Lung microvascular endothelial cell (primary cell): ENCODE measurements at places on chromosomes 16 and 17. TPM values are rescaled to one million over a fixed set of nuclear protein-coding genes. Genes with fewer than 3 reads are reported as not detected.

Gene TBC1D3C
- 0.22 TPM in 1 of 2 replicates, not detected in the other for total RNA-seq

Gene KRTAP16-1
- not detected in 2 replicates for total RNA-seq

Gene KRT25
- total RNA-seq: not detected in 2 replicates

Gene NPIPA2
- total RNA-seq: 0.22 and 0.40 TPM in 2 replicates

Gene RNF222
- total RNA-seq: under 0.01 TPM in 1 of 2 replicates, not detected in the other

Gene ANKRD13B
- total RNA-seq: 3.1 and 4.8 TPM in 2 replicates

Gene PERCC1
- total RNA-seq: not detected in 2 replicates

Gene NDE1
- 17.5 and 22.0 TPM in 2 replicates for total RNA-seq

Gene MYOCD
- 0.40 TPM in 1 of 2 replicates, not detected in the other for total RNA-seq

Gene NUPR1
- total RNA-seq: 0.44 and 11.9 TPM in 2 replicates

Gene SHISA6
- total RNA-seq: not detected in 2 replicates

Gene MOSMO
- 8.3 and 10.9 TPM in 2 replicates for total RNA-seq

Gene KRT12
- total RNA-seq: not detected in 2 replicates

Gene ITGAX
- under 0.01 and 0.87 TPM in 2 replicates for total RNA-seq

Gene RAI1
- 5.0 and 5.8 TPM in 2 replicates for total RNA-seq

Gene BTBD17
- not detected in 2 replicates for total RNA-seq

Gene OTOP2
- not detected in 2 replicates for total RNA-seq

Gene NT5M
- total RNA-seq: 1.1 and 1.8 TPM in 2 replicates

Gene GNG13
- not detected in 2 replicates for total RNA-seq

Gene TLCD3B
- not detected in 2 replicates for total RNA-seq

Gene LGALS9
- 24.8 and 25.7 TPM in 2 replicates for total RNA-seq

Gene PPL
- total RNA-seq: 2.4 and 5.4 TPM in 2 replicates

Gene YPEL3
- total RNA-seq: 14.4 and 29.4 TPM in 2 replicates

Gene TMEM238L
- total RNA-seq: not detected in 2 replicates

Gene SLC16A6
- total RNA-seq: 0.22 and 1.6 TPM in 2 replicates

Gene TUBG2
- total RNA-seq: 3.5 and 4.8 TPM in 2 replicates

Gene PKD1
- 18.5 and 31.5 TPM in 2 replicates for total RNA-seq

Gene SDR42E1
- 3.7 and 4.2 TPM in 2 replicates for total RNA-seq

Gene OR3A3
- not detected in 2 replicates for total RNA-seq

Gene C16orf96
- under 0.01 TPM in 1 of 2 replicates, not detected in the other for total RNA-seq

Gene ASGR2
- total RNA-seq: not detected in 2 replicates

Gene HSPB9
- not detected in 2 replicates for total RNA-seq

Gene TLCD2
- 0.87 and 1.2 TPM in 2 replicates for total RNA-seq

Gene NPIPA5
- total RNA-seq: 0.44 and 0.99 TPM in 2 replicates

Gene RND2
- total RNA-seq: 0.20 and 0.22 TPM in 2 replicates

Gene CD300E
- total RNA-seq: not detected in 2 replicates

Gene KIF2B
- total RNA-seq: not detected in 2 replicates

Gene NEUROD2
- total RNA-seq: not detected in 2 replicates

Gene SMIM36
- not detected in 2 replicates for total RNA-seq

Gene MYL4
- 0.40 and 0.65 TPM in 2 replicates for total RNA-seq

Gene CHST4
- total RNA-seq: not detected in 2 replicates

Gene TNFRSF13B
- not detected in 2 replicates for total RNA-seq
